ENCODE measurements at places on chromosomes 1 and 21.

GRCh38 chr1:185045814-185046492, 595 bp downstream of the RNF2 start:
- peak; percentile 15 for DNase-seq

DNA sequence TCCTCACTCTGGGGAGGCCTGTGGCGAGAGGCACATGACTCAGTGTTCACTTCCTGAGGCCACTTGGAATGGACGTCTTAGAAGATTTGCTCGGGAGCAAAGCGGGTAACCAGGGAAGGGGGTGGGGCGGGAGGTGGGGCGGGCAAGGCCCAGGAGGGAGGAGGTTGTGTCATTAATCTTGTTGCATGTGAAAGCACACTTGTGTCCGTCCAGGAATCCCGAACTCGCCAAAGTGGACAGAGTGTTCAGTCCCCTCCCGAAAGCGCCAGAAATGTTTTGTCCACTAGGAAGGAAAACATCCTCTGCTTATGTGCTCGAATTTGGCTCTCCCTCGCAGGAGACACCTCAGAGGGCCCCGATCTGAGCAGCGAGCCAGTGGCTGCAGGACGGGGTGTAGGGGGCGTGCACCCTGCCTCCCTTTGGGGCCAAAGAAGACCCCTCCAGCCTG, 84.2 kb downstream of the SPSB1 start:
- DNase-seq, result no peak

GRCh38 chr1:40270152-40270834, 12.3 kb downstream of the ZMPSTE24 start:
- DNase-seq, result no peak

DNA sequence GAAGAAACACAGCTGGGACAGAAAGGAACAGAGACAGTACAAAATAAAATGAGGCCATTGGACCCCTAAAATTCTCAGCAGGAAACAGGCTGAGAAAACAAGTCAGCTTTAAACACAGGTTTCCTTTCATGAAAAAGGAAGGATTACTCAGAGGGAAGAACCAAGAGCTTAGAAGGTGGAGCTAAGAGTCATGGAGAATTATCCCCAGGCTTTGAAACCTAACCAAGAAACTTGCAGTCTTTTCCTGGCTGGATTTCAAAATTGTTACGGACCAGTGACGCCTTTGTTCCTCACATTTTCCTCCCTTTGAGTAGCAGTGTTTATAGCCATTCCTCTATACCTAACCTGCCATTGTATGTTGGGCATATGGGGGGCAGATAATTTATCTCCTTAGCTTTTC, 8.8 kb downstream of the HMGB4 start:
- DNase-seq, result no peak

DNA sequence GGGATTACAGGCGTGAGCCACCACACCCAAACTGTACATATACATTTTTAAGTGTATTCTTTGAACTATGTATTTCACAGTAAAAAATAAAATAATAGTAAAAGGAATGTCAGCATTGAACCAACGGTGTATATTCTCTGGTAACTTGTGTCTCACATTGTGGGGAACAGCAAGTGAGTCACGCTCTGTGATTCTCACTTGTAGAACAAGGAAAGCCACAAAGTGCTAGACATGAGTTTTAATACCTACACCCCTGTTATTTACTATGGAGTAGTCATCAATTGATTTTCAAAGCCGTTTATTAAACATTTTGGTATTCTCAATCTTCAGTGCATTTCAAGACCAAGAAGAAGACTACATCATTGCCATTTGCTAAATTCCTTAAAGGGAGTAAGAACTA, 197.2 kb downstream of the GPATCH2 start:
- DNase-seq, result no peak

DNA sequence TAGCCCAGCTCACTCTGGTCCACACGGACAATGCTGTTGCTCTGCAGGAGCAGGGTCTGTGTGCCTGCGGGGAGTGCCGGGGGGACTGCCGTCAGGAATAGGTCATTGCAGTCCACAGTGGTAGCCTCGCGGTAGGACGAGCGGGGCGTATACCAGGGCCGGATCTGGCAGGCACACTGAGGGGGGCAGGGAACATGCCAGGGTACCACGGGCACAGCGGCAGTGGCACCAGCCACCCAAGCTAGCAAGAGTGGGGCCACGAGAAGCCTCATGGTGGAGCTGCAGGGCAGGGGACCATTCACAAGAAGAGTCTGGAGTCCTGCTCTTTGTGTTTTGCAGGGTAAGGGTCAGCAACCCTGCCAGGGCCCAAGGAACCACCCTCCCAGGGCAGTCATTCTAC, 65.8 kb downstream of the LRRN2 start:
- no peak for DNase-seq

- DNase-seq, result no peak
Observed at GRCh38 chr1:103517380-103518047, 8.0 kb upstream of the RNPC3 start.

DNA sequence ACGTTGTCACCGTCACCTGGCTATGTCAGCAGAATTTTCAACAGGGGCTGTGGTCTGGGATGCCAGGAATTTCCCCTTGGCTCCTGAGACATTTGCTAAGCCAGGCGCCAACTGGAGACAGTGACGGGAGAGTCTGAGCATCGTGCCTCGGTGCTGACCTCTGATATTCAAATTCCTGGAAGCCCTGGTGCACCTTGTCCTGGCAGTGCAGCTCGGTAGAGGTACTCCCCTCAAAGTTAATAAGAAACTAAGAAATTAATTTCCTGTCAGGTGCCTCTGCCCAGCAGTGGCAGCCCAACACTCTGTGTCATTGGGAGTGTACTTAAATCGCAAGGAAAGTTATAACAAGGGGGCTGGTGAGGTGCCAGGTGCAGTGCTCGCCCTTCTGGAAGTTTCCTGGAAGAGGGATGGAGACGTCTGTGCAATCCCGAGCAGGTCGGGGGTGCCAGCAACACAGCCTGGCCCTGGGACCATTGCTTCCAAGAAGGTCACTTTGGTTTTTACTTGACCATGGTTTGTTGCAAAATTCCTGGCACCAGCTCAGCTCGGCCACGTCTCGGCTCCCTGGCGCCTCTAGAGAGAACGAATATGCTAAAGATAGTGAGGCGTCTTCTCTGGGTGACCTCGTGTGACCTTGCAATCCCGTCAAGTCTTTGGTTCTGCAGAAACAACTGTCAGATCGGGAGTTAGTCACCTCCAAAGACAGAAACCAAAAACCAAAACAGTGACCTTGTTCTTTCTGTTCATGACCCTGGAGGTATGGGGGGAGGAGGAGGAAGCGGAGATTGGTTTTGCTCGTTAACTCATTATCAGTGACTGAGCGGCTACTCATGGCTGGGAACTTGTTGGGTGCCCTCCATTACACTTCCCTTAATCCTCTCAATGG, 149.5 kb upstream of the VAMP3 start:
- DNase-seq, result no peak

DNA sequence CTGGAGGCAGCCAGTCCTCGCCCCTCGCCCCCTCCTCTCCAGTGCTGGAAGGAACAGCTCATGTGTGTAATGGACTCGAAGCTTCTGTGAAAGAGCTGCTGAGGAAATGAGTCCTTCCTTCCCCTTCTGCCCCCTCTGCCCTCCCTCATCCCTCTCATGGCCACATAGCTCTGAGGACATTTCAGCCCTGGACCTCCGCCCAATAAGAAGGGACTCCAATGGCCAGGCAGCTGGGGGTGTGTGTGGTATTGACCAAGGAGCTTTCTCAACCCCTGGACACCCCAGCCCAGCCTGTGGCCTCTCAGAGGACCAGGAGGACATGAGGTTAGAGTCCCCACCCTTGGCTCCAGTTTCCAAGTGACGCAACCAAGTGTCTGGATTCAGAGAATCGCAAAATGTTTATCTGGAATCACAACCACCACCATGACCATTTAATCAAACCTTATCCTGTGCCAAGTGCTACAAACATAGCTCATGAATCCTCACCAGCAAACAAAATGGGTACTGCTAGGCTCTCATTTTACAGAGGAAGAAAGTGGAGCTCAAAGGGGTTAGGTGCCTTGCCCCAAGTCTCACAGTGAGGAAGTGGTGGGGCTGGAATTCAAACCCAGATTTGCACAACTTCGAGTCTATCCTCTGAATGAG, 47.8 kb upstream of the ECE1 start:
- DNase-seq, result no peak

DNA sequence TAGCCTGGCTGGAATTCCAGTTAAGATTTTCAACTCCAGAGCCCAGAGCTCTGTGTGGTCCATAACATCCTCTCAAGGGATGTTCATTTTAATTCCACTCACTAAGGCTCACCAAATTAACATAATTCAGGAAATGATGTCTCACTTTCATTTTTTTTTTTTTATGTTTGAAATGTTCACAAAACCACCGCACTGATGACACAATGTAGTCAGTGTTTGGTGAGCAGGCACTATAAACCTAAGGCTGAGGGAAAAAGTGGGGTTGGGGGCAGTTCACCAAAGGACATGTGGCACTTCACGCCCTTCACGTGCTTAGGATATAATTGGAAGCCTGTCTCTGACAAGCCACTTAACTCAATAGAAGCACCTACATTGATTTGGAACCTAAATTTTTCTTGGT, 177.3 kb upstream of the CAMK1G start:
- no peak for DNase-seq

GRCh38 chr1:171646249-171646560, 6.3 kb downstream of the MYOC start:
- DNase-seq, result no peak

- DNase-seq, result no peak
Observed at GRCh38 chr1:236123563-236123962, 18.8 kb upstream of the GPR137B start.

Measured in CD4-positive, alpha-beta T cell treated with Interleukin-10 for 1 hour (primary cell).